ENCODE measurements at places on chromosomes 1 and 21.

- DNase-seq = no peak
These were observed 574.7 kb upstream of the ADGRL2 start for GRCh38 chr1:81225789-81226602.

GRCh38 chr1:172470149-172470548, 26.3 kb upstream of the PIGC start:
- no peak for DNase-seq

DNA sequence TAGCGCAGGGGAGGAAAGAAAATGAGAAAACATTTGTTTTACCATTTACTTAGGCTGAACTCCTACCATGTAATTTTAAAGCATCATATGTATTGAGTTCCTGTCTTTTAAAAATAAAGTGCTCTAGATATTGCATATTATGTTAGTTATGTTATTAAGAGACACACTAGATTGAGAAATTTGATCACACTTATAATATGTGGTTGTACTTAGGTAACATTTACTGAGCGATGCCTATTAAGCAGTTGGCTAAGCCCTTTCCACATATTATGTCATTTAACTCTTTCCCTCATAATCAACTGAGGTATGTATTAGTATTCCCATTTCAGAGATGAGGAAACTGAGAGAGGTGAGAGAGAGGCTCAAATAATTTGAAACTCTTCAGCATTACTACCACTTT, 4.5 kb upstream of the LRRC8D start:
- no peak for DNase-seq

DNA sequence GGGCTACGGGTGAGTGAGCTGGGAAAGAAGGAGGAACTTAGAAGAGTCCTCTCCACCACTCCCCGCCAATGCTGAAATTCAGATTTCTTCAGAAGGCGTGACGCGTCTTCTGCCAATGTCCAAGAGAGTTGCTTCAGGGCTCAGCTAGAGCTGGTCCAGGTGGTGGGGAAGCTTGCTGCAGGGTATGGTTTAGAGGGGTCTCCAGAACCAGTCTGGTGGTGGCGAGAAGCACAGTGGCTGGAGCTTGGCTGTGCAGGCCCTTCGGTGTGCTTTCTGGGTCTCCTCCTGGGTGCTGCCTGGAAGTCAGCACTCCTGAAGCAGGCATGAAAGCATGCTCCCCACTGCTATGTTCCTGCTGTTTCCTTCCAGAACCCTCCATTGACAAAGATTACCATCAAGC, 387.2 kb downstream of the PTPRU start:
- no peak for DNase-seq

DNA sequence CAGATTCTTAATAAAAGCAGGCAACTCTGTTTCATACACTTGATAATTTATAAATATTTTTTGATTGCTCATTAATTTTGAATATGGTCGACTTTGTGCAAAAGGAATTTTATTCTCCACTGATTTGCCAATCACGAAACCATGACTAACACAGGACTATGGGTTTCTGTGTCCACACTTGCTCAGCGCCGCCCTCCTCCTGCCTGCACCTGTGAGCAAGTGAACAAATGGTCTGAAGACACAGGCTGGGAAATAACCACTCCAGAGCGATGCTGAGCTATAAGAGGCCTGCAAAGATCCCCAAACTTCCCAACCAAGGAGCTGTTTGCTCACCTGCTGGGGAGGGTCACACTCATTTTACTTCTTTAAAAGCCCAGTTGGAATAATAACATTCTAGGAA, 19.6 kb downstream of the ABCB10 start:
- no peak for DNase-seq

All from NCI-H774 (cell line).